ENCODE measurements at places on chromosomes 16 and 17.

DNA sequence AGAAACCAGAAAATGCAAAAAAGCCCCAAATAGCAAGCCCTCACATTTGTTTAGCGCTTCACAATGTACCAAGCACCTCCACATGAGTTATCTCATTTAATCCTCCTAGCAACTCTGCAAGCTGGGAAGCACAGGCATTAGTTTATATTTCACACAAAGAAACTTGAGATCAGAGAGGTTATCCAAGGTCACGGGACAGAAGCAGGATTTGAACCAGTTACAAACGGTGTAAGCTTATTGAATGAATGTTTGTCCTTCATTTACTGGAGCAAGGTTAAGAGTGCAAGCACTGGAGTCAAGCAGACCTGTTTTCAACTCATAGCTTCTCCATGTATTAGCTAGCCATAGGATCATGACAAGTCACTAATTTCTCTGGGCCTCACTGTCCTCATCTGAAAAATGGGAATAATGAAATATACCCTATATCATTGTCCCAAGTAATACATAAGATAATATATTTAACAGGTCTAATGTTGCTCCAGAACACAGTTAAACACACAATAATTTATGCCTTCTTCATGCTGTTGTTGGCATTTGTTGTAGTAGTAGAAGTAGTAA, 6.1 kb upstream of the HLF start:
- DNase-seq, result no peak

DNA sequence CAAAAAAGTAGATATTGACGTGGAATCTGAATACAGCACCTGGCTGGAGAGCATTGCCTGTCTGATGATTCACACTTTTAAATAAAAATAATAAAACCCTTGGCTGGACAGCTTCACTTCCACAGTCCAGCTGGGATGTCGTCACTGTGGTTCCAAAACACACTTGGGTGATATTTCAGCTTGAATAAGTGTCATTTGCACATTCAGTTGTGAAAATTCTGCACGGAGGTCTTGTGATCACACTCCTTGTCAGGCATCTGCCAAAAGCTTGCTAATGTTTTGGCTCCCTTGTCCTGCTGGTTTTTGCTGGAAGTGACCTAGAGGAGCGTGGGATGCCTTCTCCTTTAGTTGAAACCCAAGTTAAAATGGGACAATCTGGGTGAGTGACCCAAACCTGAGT, 60.7 kb downstream of the PCTP start:
- no peak for DNase-seq

DNA sequence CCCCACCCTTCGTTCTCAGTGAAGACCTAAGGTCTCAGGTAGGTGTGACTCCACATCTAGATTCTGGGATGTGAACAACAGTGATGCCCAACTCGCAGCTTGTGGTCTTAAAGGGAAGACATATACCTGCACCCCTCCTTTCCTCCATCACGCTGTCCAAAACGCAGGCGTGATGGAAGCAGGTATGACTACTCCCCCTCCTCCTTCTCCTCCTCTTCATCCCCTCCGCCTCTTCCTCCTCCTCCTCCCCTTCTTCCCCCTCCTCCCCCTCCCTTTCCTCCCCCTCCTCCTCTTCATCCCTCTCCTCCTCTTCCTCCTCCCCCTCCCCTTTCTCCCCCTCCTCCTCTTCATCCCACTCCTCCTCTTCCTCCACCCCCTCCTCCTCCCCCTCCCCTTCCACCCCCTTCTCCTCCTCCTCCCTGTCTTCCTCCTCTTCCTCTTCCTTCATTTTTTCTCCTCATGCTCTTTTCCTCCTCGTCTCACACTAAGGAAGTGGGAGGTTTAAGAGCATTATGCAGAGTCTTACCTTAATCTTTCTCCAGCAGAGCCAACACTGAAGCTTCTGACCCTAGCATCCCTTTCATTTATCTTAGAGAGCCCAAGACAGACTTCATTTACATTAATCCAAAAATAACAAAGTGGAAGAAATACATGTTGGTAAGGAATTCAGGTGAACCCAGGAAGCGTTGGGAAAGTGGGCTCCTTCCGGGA, 352.5 kb downstream of the FOXL1 start:
- DNase-seq, result no peak

GRCh38 chr17:5588584-5588983, 4.3 kb upstream of the NLRP1 start:
- no peak for DNase-seq

DNA sequence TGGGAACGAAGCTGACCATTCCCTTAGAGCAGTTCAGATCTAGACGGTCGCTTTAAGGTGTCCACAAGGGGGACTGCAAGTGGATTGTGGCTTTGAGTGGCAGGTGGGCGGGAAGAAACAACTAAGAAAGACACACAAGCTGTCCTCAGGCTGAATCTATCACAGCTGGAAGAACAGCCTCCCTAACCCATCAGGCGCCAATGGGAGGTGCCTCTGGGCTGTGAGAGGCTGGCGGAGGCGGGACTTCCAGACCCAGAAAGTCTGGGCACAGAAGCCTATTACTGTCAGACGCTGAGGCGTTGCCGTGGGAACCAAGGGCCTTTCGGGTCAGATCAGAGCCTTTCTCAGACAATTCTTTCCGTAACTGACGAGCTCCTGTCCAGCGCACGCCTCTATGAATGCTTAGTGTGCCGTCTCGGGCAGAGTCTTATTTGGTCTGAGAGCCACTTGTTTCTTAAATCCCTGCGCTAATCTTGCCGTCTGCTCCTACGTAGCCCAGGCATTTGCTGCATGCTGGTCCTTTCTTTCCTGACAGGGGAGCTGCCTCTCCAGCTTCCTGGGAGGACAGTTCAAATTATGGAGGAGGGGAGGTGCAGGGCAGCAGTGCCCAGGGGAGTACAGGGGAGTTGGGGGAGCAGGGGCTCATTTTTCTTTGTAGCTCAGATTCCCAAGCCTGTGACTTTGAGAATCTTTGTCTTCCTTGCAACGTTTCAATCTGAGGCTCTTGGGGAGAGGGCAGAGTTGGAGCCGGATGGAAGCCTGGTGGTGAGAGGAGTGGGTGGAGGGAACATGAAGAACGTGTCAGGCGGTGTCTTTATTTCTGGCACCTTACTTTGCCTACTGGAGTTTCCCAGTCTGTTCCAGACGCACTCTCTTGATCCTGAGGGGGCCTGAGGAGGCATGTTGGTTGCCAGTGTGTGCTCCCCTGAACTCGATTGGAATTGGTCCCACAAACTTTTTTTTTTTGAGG, 618.7 kb downstream of the KCNJ18 start:
- DNase-seq, result peak; percentile 12

- DNase-seq, result no peak
Measured at GRCh38 chr17:47776330-47777197, 43.5 kb downstream of the TBX21 start.

- no peak for DNase-seq
Measured at GRCh38 chr17:74520016-74520434, 11.2 kb downstream of the CD300LB start.

DNA sequence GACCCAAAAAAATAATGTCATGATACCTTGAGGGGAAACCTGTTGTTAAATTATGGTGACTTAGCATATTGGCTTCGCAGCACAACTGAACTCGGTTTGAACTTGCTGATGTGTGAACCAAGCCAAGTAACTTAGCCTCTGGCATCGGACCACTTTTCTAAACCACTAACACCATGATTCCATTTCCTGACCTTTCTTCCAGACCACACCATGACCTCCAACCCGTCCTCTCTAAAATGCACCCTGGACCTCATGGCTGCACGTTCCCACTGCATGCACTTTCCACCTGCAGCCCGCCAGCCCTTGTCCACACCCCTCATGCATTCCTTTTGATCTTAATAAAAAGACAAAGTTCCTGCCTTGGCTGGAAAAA, 29.3 kb downstream of the DYNLRB2 start:
- DNase-seq, result no peak

DNA sequence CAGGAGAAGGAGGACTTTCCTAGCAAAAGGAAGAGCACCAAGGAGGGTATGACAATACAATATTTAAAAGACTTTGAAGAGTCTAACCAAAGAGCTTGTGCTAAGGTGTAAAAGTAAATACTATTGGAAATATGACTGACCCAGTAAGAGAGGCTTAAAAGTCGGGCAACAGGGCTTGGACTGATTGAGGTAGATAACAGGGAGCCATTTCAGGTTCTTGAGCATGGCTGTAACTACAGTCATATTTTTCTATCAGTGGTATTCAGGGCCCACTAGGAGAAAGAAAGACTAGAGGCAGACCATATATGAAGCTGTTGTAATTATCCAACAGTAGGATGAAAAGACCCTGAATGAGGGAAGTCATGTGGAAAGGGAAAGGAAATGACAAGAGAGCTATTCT, 62.3 kb downstream of the SMURF2 start:
- DNase-seq, result no peak

GRCh38 chr17:81365601-81366585, 29.4 kb upstream of the BAHCC1 start:
- no peak for DNase-seq

GRCh38 chr17:81012574-81013447, 21.2 kb downstream of the CHMP6 start:
- no peak for DNase-seq

DNA sequence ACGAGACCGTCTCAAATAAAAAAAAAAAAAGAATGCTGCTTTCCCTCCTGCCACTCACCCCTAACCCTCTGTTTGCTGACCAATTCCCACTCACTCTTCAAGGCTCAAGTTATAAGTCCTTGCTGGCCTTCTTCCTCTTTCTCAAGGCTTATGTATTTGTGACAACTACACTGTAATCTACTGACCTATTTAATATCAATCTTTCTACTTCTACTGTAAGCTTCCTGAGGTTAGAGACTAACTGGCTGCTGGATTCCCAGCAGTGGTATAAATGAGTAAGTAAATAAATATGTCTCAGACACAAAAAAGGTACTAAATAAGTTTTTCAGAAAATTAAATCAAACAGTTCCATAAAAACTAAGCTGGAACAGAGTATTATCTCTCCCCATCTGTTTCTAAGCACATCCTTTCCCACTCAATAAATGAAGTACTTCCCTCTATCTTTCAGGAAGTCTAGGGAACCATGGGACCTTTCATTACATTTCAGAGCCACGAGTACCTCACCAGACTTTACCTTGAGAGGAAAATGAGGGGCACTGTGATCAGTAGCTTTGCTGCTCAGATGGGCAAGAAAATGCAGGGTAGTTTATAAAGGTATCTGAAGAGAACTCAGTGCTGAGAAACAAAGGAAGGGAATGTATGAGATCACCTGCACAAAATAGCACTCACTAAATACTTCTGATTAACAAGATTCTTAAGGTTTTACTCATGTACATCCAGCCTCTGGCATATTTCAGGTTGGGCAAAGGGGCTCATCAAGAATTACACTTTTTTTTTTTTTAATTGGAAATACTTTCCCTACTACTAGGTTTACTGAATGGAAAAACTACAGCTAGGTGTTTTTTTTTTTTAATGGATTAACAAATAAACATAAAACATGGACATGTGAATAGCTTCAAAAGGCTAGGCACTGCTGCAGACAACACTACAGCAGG, 10.8 kb downstream of the SSH2 start:
- DNase-seq, result peak; percentile 30

GRCh38 chr17:19457830-19458271, 46.8 kb downstream of the RNF112 start:
- DNase-seq, result no peak

- DNase-seq, result no peak
Measured at GRCh38 chr16:67082891-67083290, 26.9 kb upstream of the PHAF1 start.

GRCh38 chr16:84749815-84750214, 50.0 kb downstream of the USP10 start:
- DNase-seq, result no peak

DNA sequence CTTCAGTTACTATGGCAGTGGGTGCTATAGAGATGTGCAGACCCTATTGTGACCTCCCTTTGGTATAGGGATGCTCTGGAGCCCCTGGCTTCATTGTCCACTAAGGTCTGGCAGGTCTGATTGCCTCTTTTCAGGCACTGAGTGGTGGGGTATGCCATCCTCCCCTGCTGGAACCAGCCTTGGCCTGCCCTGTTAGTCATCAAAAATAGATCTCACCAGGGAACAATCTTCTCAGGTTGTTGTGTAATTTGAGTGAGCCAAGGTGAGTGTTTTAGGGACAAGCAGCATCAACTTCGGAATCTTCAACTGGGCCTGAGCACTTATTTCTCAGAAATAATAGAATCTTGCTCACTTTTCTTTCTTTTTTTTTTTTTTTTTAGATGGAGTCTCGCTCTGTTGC, 19.6 kb downstream of the HMOX2 start:
- no peak for DNase-seq

DNA sequence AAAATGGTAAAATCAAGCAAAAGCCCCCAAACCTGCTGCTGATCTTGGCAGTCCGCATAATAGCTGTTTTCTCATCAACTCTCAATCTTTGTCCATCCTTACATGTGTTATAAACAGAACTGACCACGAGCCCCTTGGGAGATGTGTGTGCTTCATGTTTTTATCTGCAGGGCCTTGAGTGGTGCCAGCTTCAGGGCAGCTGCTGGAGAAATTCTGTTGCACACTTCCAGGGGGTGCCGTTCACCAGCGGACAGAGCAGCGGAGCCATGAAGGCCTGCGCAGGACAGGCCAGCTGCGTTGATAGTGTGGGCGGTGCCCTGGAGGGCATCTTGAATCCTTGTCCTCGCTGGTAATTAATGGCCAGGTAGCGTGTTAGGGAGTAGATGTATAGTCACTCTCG, 20.1 kb downstream of the MPRIP start:
- DNase-seq, result no peak

DNA sequence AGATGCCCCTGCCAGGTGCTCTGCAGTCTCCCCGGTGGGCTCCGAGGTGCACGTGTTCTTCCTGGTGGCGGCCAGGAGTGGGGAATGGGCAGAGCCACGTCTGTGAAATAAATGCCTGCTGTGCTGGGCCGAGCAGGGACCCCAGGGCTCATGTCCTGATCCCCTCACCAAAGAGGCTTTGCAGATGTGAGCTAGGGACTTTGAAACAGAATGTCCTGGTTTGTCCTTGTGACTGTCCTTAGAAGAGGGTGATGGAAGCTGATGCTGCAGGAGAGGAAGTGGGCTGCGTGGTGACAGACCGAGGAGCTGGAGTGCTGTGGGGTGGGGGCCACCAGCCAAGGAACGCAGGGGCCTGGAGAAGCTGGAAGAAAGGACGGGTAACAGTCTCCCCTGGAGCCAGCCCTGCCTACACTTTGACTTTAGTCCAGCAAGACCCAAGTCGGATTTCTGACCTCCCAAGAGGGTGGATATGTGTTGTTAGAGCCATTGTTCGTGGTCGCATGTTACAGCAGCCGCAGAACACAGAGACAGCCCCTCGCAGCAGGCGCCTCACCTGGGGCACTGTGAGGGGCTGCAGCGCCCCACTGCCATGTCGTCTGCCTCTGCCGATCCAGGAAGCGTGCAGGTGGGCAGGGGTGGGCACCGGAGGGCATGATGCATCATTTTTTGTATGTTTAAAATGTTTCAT, 217.9 kb upstream of the CIBAR2 start:
- DNase-seq, result no peak

GRCh38 chr17:64387545-64388171, 3.0 kb downstream of the PECAM1 start:
- no peak for DNase-seq

GRCh38 chr17:73340093-73340596, 28.3 kb upstream of the CDC42EP4 start:
- peak; percentile 80 for DNase-seq

All from SW 1271 (cell line).